NCI-H2081 treated with DMSO at 0.1 percent for 48 hours (cell line): ENCODE measurements at places on chromosomes 7 and 10.

DNA sequence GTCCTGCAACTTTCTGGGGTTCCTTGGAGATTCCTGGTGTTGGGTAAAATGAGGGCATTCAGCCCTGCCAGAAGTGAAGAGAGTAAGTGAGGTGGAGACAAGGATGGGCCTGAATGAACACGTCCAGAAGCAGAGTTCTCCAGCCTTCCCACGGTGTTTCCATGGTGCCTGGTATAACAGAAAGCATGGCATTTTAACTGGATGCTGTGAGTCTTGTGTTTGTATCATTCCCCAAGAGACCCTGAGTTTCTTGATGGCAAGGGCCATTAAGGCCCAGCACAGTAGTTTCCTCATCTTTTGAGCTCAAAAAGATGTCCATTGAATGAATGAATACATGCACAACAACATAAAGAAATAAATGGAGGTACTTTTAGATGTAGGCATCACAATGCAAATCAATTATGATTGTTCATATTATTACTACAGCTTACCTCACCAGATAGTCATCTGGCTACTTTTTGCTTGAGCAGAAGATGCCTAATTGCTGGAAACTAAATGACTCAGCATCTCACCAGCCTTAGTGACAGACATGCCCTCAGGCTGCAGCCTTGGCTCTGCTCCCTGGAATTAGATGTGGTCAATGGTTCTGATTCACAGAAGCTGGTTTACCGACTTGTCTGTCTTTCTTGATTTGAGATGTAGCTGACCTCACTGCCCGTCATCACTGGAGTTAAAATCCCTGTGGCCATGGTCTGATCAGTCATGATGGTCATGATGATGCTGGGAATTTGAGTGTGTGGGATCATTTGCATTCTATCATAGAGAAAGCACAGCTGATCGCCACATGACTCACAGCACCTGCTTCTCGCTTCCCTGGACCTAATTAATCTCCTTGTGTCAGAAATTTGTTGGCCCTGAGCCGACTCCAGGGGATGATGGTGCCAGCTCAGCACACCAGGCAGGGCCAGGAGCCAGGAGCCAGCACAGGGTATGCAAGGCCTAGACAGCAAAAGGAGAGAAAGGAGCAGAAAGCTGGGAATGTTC lies 83.9 kb downstream of the CXCL12 start:
- DNase-seq = no peak

DNA sequence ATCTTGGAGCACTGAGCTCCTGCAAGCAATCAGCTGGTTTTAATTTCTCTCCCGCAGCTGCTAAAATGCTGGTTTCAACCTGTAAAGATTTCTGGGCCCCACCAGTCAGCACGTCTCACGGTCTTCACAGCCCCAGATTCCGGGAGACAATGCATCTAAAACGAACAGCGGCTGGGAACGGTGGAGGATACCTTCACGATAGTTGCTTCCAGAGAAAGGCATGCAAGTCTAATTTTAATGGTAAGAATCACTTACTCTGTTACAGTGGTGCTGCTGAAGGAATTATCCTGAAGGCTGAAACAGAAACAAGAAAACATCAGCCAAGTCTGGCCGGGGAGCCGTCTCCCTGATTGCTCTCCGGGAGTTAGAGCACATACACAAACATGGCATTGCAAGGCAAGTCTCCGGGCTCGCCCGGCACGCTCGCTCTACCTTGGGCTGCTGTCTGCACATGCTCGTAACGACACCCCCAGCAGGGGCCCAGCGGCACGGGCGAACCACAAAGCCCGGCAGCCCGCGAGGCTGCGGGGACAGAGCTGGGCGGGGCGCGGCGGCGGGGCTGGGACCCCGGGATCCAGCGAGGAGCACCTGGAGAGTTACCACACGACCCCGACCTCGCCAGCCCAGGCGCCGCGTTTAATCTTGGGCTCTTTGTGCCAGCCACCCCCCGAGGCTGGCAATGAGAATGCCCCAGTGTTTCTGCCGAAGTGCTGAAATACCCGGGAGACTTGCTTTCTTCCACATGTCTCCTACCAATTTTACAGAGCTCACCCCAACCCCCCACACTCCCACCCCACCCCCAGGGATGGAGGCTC lies at the start of gene FAM13C:
Gene FAM13C (minus strand): TSS at position 406 of the 815 bp plus-strand sequence. CDS start 89 bp downstream, at position 317.
- peak; percentile 23 for DNase-seq

- no peak for DNase-seq
Observed at GRCh38 chr7:105345725-105346124, 43.0 kb downstream of the SRPK2 start.

- DNase-seq = no peak
Observed at GRCh38 chr7:16647435-16647960, 1.5 kb downstream of the BZW2 start.

- no peak for DNase-seq
Observed at GRCh38 chr10:44949127-44949802, 10.3 kb upstream of the RASSF4 start.

DNA sequence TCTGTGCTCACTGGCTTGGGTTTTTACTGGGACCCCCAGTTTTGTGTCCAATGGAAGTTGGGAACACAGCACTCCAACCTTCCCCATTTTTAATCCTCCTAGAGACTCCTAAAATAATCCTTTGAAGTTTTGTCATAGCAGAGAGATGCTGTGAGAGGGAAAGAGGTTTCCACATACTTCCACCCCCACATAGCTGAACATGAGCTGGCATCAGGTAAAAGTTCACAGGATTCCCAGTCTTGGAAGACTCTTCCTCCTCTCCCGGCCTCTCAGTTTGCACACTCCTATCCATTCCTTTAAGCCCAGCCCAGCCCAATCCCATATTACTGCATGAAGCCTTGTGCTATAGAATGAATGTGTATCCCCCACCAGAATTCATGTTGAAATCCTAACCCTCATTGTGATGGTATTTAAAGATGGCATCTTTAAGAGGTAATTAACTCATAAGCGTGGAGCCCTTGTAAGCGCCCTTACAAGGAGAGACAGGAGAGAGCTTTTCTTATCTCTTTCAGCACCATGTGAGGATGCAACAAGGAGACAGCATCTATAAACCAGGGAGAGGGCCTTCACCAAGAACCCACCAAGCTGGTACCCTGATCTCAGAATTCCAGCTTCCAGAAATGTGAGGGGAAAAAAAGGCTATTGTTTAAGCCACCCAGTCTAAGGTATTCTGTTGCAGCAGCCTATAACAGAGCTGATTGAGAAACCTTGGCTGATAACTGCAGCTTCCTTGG lies 22.4 kb downstream of the GRM8 start:
- no peak for DNase-seq

DNA sequence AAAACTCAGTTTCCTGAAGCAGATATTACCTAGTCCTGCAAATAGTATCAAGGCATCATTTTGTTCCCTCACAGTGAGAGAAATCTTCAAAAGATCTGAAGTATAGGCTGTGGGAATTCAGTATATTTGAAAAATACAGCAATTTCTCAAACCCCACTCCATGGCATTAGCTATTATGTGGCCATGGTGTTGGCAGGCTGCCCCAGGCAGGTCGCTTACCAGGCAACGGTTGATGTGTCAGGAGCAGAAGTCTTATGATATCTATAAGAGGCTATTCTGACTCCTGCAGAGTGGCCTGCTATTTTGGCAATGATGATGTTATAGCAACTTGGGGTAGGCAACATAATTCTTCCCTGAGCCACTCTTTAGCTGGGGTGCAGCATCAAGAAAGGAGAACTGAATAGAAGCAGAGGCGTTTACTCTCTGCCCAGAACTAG lies 187.9 kb downstream of the PLXDC2 start:
- no peak for DNase-seq

DNA sequence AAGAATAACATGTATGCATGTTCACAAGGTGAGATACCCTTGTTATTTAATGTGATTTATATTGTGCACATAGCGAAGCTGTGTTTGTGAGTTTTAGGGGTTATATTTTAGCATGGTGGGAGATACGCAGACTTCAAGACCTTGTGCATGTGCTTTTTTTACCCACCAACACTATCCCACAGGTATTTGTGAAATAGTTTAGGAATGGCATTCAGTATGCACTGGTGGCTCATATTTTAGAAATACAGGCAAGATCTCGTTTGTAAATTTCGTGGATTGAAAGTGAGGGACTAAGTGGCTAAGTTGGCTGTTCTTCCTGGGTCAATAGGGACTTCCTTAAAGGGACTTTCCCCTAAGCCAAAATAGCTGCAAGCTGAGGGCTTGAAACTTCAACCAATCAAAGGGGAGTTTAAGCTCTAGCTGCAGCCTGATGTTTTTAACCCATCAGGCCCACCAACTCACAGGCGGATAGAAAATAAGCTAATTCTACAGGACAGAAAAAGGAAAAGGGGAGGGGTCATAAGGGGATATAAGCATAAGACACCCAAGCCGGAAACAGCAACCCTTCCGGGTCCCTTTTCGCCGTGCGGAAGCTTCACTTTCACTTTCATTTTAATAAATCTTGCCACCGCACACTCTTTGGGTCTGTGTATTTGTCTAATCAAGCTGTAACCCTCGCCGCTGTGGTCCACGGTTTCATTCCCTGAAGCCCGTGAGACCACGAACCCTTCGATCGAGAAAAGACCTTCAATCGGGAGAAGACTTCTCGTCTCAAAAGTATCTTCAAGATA lies 291.0 kb downstream of the GPR158 start:
- DNase-seq = peak; percentile 4

DNA sequence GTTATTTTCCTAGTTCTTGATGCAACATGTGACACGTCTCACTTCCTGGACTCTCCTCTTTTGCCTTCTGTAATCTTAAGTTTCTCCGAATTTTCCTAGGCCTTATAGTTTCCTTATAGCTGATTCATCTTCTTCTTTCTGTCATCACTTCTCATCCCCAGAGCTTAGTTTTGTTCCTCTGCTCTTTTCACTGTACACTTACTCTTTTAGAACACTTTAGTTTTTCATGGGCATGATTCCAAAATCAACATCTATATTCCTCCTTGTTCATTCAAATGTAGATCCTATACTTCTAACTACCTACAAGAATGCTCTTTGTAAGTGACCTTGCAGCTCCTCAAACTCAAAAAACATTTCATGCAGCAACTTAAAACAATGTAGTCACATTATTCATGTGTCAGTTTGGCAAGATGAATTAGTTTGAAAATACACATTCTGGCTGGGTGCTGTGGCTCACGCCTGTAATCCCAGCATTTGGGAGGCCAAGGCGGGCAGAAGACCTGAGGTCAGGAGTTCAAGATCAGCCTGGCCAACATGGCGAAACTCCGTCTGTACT lies 13.1 kb upstream of the SLC26A3 start:
- DNase-seq = no peak

GRCh38 chr7:91043186-91043585 lies 221.0 kb upstream of the FZD1 start:
- no peak for DNase-seq

GRCh38 chr7:44767912-44768627 lies 19.4 kb downstream of the ZMIZ2 start:
- DNase-seq = peak; percentile 3

- DNase-seq = no peak
Observed at GRCh38 chr10:28714401-28715053, 37.2 kb downstream of the BAMBI start.

DNA sequence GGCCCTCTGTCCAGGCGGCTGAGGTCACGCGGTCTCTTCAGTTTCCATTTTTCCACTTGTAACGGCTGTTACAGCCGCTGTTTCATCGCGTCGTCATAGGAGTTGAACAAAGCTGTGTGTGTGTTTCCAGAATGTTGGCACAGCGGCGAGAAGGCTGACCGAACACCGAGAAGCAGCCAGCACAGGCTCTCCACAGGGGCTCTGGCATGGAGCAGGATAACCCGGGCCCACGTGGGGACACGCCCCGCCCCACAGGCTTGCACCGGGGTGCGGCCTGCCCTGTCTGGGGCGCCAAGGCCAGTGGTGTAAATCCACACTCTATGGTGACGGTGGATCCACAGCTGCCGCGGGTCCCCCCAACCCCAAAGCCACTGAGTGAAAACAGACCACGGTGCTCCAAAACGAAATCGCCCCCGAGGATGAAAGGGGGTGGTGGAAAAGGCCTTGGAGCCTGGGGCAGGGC lies 448.2 kb downstream of the DNAJB6 start:
- no peak for DNase-seq

GRCh38 chr10:28241741-28242399 lies 61.0 kb downstream of the MPP7 start:
- DNase-seq = peak; percentile 2

DNA sequence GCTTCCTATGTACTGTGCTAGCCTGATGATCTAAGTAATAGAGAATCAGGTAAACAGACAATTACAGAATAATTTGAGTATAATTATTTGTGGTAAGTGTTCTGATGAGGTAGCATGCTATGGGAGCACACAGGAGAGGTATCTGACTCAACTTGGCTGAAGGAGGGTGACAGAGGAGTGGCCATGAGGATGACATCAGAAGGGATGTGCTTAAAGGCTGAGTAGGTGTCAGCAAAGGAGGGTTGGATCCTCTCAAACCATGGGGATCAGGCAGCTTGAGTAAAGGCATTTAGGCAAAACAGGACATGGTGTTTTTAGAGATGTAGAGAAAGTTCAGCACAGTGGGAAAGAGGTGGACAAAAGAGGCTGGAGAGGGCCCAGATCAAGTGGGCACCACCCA lies 29.0 kb downstream of the KLHDC10 start:
- DNase-seq = no peak

DNA sequence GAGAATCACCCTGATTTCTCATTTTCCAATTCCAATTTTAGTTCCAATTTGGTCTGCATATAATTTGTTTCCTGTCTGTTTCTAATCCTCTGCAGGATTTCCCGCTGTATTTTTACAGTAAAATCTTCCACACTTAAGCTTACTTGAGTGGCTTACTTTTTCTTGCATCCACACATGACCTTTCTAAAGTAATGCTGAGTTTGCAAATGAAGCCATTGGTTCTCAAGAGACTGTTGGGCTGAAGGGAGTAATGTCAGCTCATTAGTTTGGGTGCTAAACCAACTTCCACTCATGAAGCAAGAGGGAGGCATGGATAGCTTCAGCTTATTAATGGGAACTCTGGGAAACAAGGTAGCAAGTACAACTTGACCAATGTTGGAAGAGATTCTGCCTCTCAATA lies 146.4 kb downstream of the SNX10 start:
- DNase-seq = no peak

- DNase-seq = peak; percentile 2
Observed at GRCh38 chr10:4649886-4650508, 176.0 kb upstream of the AKR1E2 start.

DNA sequence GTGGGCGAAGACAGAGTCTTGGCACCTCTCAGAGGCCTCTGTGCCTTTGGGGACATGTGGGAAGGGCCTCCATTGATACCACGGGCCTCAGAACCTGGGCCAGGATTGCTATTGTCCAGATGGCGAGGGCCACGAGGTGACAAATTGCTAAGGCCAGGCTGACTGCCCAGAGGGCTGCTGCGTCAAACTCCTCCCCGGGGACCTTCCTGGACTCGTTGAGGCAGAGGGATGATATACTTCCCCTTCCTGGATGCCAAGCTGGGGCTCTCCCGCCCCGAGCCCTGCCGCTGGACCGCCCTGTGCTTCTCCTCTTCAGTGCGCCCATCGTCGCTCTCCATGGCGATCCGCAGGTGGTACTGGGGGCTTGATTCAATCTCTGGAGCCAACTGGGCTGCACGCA lies 58.9 kb downstream of the LRRC72 start:
- no peak for DNase-seq

- no peak for DNase-seq
Observed at GRCh38 chr10:116845823-116846222, 3.5 kb upstream of the ENO4 start.
